ENCODE measurements at places on chromosomes 4 and X. TPM values are rescaled to one million over a fixed set of nuclear protein-coding genes. Genes with fewer than 3 reads are reported as not detected.

- DNase-seq: no peak
Measured at GRCh38 chr4:70728091-70728490, 6.3 kb downstream of the RUFY3 start.

DNA sequence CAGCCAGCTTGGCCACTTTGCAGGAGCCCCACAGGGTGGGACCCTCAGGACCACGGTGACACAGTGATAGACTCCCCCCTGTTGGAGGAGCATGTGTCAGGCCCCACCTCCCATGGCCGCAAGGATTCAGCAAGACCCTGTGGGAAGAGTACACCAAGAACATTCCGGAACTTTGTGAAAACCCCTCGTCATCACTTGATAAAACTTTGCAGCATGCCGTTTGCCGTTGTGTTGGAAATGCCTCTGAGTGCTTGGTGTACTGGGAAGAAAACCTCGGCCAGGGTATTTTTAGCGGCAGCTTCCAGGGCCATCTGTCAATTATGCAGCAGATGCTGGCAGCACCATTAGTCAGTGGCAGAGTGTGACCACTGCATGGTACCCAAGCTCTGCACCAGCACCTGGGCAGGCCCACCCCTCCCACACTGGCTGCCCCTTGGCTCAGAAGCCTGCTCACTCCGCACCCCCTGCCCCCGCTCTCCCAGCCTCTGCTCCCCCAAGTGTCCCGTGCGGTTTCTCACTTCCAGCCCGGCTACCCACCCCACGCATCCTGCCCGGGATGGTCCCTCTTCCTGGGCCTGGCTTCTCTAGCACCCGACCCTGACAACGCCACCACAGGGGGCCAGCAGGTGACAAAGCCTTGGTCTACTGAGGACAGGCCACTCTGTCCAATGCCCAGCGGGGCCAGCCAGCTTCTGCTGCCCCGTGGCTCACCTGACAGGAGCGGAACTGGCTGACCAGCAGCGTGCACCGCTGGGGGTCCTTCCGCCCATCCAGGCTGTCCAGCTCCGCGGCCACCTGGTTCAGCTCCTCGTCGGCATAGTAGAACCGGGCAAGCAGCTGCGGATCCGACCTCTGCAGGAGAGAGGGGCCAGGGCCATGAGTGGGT lies 65.0 kb downstream of the ZFYVE28 start:
- no peak for DNase-seq

GRCh38 chr4:143347484-143348111 lies 10.9 kb downstream of the GAB1 start:
- no peak for DNase-seq

DNA sequence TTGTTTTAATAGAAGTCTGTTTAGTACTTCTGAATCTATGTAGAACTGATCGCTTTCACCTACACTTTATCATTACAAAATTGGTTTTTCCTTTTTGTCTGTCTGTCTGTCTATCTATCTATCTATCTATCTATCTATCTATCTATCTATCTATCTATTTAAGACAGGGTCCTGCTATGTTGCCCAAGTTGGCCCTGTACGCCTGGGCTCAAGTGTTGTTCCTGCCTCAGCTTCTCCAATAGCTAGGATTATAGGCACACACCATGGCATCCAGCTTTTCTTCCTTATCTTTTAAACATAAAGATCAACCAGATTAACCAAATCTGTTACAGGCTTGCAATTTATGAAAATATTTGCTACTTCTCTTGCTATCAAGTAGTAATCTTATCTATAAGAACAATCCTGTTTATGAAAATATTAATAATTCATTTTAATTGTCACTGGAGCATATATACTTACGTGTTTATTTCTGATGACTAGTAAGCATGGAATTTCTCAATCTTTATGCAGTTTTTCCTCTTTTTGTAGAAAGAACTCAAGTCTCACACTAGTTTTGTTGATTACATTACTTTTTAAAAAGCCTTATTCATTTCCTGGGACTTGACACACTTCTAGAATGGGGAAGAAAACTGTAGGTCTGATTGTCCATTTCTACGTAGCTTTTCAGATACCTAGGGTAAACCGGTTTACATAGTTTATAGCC lies 24.5 kb downstream of the KIAA0232 start:
- DNase-seq: no peak

DNA sequence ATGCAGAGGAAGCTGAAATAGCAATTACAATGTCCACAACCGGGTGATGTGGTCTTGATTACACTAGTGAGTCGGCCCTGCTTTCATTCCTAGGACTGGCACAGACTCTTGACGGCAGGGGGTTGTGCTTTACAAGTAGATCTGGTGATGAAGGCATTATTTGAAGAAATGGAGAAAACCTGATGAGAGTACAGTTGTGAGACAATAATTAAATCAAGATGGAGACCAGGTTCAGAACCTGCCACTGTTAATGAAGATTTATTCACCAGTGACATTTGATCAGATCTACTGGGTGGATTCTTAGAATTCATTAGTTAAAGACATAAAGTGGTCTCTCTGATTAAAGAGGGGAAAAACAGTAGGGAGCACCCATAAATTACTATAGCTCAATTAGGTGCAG lies 747.2 kb downstream of the STPG2 start:
- DNase-seq: no peak

- DNase-seq: no peak
Measured at GRCh38 chr4:11596989-11597388, 168.3 kb upstream of the HS3ST1 start.

The ETDA gene
- not detected for total RNA-seq

The CT45A1 gene
- total RNA-seq: not detected

The NDP gene
- total RNA-seq: 0.29 TPM

The TREX2 gene
- 0.69 TPM for total RNA-seq

The FHDC1 gene
- total RNA-seq: 27.7 TPM

The TMEM271 gene
- total RNA-seq: not detected
